ENCODE measurements at places on chromosomes 6 and 20.

DNA sequence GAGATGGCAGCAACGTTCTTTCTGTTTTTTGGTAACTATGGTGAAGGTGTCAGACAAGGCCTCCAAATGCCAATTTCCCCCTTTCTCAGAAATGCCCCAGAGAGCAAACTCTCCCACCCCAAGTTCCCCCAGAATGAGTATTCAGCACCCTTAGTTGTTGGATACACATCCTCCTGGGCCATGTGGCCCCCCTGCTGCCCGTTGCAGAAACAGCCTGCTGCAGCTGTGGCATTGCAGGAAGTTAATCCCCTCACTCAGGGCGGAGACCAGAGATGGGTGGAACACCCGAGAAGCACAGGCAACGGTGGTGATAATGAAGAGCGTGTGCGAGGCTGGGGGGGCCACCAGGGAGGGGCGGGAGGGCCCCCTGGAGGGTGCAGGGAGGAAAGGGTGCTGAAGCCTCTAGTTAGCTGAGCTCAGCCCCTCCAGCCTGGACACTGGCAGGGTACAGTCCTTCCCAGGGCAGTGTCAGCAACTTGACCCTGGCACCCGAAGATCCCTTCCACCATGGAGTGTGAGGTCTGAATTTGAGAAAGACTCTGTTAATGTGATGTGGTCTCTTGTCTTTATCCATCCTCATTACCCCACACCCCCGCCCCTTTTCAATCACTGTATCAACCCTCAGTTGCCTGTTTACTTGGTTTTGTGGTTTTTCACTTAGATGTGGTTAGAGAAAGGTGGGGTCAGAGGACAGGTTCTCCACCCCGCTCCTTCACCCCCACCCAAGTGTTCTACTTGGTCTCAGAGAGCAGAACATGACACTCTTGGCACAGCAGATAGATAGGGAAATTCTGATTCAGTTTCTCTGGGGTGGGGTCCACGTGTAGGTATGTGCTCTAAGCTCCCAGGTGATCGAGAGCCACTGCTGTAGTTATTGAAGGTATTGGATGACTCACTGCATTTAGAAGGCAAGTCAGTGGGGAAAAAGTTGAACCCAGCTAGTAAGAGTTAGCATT lies 208.8 kb upstream of the SUPT3H start:
- DNase-seq: peak; percentile 61

GRCh38 chr20:58755766-58756449 lies 63.3 kb downstream of the NPEPL1 start:
- DNase-seq: no peak

GRCh38 chr20:38830356-38830755 lies 24.9 kb downstream of the PPP1R16B start:
- DNase-seq: no peak

DNA sequence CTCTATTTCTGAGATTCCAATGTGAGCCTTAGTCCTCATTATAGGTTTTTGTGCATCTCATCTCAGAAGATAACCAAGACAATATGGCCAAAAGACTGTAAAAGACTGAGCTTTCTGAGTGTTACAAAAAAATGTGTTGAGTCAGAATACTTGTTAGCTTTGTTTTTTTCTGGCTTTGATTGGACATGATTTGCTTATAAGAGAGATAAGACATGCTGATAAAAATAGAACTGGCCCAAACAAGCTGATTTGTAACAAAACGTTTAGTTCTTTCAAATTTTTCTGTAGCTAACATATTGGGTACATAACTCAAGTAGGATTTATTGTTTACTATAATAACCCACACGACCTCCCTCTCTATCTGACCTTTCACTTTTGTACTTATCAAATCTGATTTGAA lies 32.9 kb downstream of the FILIP1 start:
- no peak for DNase-seq

Measured in central memory CD8-positive, alpha-beta T cell (primary cell).